ENCODE measurements at places on chromosomes 1 and 21.

GRCh38 chr1:167059809-167060107, 30.4 kb downstream of the GPA33 start:
- H3K27me3 ChIP-seq: no peaks in the 10 kb centered on the region
- H3K4me1 ChIP-seq: peaks cover 6% of the 10 kb centered on the region
- H3K27ac ChIP-seq: no peak overlapping the region
- H3K36me3 ChIP-seq: no peaks in the 10 kb centered on the region
- H3K4me3 ChIP-seq: no peak overlapping the region

DNA sequence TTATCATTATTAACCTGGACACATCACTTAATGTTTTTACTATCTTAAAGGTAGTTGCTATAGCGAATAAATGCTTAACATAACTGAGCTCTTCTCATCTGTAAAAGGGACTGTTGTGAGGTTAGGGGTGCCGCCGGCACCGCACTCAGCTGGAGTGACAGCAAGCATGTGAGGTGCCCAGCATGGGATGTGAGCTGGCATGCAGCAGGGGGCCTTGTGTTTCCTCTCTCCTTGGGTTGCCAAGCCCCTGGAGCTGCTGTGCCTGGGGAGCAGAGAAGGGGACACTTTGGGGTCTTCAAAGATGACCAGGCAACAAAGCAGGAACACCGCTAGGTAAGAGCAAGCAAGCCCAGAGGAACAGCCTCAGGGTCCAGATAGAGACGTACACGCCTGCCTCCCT, 2.1 kb upstream of the ZC3H12A start:
- H3K27ac ChIP-seq: peak overlapping the region; percentile 84
- no peaks in the 10 kb centered on the region for H3K27me3 ChIP-seq
- no peak for DNase-seq

DNA sequence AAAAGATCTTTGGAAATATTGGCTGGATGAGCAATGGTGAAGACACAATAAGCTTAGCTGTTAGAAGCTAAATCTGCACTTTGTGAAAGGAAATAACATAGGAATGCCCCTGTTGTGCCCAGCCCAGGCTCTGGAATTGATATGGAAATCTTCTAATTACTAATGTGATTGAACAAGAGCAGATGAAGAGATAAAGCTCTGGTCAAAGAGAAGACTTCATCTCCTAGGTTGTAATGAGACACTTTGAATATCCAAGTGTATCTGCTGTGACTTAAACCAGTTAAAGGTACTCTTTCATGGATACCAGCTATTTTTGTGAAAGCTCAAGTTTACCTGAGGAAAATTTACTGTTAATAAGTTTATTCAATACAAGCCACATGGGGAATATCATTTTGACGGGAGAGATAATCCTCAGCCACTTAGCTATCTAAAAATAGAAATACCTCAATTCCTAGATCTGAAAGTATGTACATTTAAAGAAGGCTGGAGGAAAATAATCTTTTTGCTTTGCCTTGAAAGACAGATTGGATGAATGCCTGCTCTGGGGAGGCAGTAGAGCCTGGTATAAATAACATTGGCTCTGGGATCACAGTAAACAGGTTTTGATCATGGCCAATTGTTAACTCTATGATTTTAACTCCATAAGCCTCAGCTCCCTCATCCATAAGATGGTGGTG, 494.0 kb upstream of the B3GALT2 start:
- H3K4me1 ChIP-seq: no peaks in the 10 kb centered on the region
- no peak overlapping the region for H3K27ac ChIP-seq
- no peaks in the 10 kb centered on the region for H3K27me3 ChIP-seq
- no peak for DNase-seq

DNA sequence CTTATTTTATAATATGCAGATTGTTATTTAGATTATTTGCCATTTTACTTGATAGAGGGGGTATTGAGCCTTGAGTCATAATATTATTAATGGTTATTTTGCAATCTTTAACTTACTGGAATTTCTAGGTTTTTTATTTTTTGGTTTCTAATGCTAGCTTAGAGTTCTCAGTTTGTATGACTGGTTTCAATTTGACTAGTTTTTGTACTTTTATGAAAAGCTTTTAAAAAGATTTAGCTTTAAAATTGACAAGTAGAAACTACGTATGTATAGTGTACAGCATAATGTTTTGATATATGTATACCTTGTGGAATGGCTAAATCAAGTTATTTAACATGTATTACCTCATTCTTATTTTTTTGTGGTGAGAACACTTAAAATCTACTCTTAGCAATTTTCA, 41.5 kb downstream of the CEP350 start:
- no peak overlapping the region for H3K4me3 ChIP-seq
- H3K4me1 ChIP-seq: no peaks in the 10 kb centered on the region
- DNase-seq: no peak
- peaks cover 5% of the 10 kb centered on the region for H3K36me3 ChIP-seq
- no peaks in the 10 kb centered on the region for H3K27me3 ChIP-seq
- H3K27ac ChIP-seq: no peak overlapping the region

DNA sequence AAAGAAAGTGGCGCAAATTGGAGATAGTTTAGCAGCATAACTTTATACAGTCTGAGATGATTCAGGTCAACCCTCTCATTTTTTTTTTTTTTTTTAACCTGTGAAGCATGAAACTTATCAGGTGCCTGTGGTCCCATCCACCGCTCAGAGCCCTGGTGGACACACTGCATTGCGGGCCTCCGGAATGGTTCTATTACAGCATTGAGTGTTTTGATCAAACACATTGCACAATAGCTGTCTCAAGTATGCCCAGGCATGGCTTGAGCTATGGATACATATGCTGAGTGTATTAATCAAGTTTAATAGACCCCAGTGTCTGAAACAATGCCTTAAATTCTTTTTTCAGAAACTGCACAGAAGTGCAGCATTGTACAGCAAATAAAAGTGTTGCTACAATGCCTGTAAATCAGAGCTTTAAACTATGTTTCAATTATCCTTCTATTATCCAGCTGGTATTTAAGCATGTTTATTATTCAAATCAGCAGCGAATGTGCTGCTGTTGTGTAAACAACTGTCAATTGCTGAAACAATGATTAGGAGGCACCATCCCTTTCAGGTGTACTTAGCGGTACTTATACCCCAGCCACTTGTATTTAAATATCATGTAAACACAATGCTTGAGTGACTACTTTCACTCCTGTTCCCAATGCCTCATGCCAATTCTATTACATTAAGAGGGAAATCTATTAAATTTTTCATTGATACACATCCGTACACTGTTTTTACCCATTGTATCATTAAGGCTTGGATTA, 456.6 kb downstream of the RPS6KC1 start:
- H3K36me3 ChIP-seq: no peaks in the 10 kb centered on the region
- no peak overlapping the region for H3K27ac ChIP-seq
- no peaks in the 10 kb centered on the region for H3K27me3 ChIP-seq
- H3K4me1 ChIP-seq: no peaks in the 10 kb centered on the region
- DNase-seq: no peak

DNA sequence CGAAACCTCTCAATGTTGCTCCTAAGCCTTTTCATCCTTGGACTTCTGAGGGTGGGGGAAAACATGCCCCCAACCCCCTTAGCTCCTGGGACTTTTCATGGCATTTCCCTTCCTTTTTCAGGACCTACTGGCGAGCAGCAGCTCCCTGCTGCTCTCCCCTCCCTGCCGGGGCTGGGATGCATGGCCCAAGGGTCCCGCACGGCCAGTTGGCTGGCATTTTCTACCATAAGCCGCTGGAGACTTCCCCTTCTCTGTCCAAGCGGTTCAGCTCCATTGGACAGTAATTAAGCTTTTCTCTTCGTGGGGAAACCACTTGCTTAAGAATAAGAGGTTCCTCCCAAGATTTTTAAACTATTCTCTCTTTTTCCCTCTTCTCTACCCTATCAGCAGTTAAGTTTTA, 52.8 kb downstream of the FCRL5 start:
- H3K27ac ChIP-seq: no peak overlapping the region
- H3K36me3 ChIP-seq: no peaks in the 10 kb centered on the region
- no peaks in the 10 kb centered on the region for H3K27me3 ChIP-seq
- DNase-seq: no peak
- H3K4me3 ChIP-seq: no peak overlapping the region
- H3K4me1 ChIP-seq: no peaks in the 10 kb centered on the region

DNA sequence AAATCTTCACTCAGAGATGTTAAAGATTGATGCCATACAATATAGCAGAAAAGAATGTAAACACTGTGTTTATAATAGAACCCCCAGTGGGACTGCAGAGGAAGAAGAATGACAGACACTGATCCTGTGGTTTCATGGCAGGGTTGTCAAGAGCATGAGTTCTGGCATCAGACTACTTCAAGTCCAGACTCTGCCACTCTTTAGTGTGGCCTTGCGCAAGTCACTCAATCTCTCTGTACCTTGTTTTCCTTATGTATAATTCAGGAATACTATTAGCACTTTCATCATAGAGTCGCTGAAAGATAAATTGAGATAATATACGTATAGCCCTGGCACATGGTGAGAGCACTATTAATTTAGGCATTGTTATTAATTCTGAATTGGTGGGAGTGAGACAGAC, 38.5 kb upstream of the BCL9 start:
- no peaks in the 10 kb centered on the region for H3K27me3 ChIP-seq
- no peaks in the 10 kb centered on the region for H3K36me3 ChIP-seq
- DNase-seq: no peak
- no peak overlapping the region for H3K4me3 ChIP-seq
- no peaks in the 10 kb centered on the region for H3K4me1 ChIP-seq
- H3K27ac ChIP-seq: no peak overlapping the region

GRCh38 chr1:38609166-38610025, 250.2 kb downstream of the RRAGC start:
- peaks cover 29% of the 10 kb centered on the region for H3K27me3 ChIP-seq
- no peak overlapping the region for H3K4me3 ChIP-seq
- H3K4me1 ChIP-seq: no peaks in the 10 kb centered on the region
- no peak for DNase-seq
- H3K36me3 ChIP-seq: no peaks in the 10 kb centered on the region

Measured in left lung (tissue), 14 donors.